CD4-positive, alpha-beta T cell treated with Interleukin-2 at 100 ng/mL for 4 hours (primary cell): ENCODE measurements at places on chromosomes 4 and X.
A peak's percentile ranks its signal among the peaks of the same experiment; 100 is the strongest.

- DNase-seq: no peak
Observed at GRCh38 chrX:97797076-97797475, 913.4 kb downstream of the RPA4 start.

- DNase-seq: no peak
Observed at GRCh38 chrX:133346026-133346425, 69.3 kb downstream of the GPC4 start.

DNA sequence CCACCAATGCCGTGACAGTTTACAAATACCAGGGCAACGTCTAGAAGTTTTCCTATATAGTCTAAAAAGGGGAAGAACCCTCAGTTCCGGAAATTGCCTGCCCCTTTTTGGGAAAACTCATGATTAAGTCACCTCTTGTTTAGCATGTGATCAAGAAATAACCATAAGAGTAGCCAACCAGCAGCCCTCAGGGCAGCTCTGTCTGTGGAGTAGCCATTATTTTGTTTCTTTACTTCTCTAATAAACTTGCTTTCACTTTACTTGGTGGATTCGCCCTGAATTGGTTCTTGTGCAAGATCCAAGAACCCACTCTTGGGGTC, 20.0 kb upstream of the HOPX start:
- DNase-seq: no peak

- no peak for DNase-seq
Observed at GRCh38 chr4:86919561-86920223, 15.1 kb upstream of the AFF1 start.

DNA sequence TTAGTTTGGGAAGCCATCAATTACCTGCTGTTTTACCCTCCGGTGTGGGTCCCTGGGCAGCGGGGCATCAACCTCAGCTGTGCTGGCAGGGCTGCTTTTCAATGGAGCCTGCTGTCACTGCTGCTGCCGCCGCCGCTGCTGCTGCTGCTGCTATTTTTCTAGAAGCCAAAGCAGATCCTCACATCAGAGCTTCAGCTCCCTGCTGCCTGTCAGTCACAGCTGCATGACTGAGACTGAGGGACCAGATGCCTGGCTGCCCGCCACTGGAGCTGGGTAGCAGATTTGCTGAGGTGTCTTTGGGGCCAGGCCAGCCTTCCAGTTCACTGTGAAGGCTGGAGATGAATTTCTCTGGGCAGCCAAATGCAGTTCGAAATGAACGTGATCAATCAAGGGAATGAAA, 200.3 kb upstream of the NHS start:
- no peak for DNase-seq

- no peak for DNase-seq
Observed at GRCh38 chr4:2623442-2623841, 87.0 kb downstream of the FAM193A start.

DNA sequence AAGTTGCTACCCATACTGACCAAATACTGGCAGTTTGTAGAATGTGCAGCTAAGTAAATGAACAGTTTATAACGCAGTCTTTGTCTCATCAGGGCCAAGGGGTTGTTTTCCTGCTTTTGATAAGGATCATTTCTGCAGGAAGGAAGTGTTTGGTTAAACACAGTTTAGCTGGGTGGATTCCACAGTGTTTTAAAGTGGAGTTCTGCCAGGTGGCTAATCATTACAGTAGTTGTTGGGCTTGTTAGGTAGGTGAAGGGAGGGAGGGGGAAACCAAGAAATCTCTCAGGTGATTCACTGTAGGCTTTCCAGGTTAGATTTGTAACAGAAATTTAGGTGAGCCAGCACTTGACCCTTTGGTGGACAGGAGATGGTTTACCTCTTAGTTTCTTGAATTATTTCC, 58.1 kb downstream of the FNIP2 start:
- DNase-seq: peak; percentile 20
